HAP-1 (cell line): ENCODE measurements at places on chromosomes 5 and 9.

- peak; percentile 12 for DNase-seq
Measured at GRCh38 chr5:170070556-170071412, 34.9 kb upstream of the FOXI1 start.

DNA sequence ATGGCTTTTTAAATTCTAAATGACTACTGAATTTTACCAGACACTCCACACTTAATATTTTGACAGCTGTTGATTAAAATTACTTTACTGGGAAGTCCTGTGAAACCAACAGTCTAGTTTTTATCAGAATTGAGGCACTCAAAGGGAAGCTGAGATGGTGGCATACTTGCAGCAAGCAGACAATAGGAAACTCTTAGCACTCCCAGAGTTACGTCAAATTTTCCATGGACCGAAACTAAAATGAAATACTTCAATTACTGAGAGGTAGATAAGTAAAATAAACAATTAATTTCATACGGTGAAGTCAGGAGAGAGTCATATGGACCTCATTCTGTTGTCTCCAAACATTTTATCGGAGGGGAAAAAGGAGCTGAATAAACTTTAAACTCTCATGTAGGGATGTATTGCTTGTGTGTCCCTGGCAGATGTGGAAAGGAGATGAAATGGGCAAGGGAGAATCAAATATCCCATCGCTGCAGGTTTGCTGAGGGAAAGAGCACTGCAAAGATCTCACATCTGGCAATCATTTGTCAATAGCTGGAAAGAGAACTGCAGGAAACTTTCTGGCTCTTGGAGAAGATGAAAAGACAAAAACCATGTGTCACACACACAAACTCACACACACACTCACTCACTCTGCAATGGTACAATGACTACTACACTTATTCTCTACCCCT, 189.4 kb downstream of the BNC2 start:
- DNase-seq = no peak

DNA sequence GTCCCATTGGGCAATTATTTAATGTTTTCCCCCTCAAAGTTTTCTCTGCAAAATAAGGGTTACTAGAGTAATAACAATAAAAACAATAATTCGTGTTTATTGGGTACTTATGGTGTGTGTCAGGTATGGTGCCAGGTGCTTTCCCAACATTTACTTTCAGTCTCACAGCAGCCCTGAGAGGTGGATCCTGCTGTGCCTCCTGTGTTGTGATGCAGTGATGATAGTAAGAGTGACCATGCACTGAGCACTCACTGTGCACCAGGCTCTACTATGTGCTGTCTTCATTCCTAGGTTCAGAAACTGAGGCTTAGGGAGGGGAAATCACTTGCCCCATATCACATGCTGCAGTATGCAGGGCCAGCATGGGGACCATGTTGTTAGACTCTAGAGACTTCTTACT, 15.5 kb downstream of the OTULINL start:
- no peak for DNase-seq

- no peak for DNase-seq
Measured at GRCh38 chr9:80158554-80159170, 586.9 kb downstream of the TLE4 start.

GRCh38 chr5:138354926-138355378, 2.5 kb downstream of the KDM3B start:
- peak; percentile 66 for DNase-seq

GRCh38 chr5:96942078-96942477, 6.2 kb downstream of the LNPEP start:
- DNase-seq = no peak

DNA sequence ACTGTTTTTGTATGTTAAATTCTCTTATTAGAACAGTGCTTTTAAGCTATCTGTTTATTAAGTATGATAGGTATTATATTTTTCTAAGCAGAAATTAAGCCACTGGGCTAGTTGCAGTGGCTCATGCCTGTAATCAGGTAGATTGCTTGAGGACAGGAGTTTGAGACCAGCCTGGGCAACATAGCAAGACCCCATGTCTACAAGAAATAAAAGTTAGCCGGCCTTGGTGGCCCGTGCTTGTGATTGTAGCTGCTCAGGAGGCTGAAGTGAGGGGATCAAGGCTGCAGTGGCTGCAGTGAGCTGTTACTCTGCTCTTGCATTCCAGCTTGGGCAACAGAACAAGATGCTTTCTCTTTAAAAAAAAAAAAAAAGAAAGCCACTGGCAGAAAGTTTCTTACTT, 45.0 kb upstream of the LRRC70 start:
- no peak for DNase-seq

GRCh38 chr5:79120221-79120620, 8.6 kb downstream of the BHMT start:
- DNase-seq = no peak

DNA sequence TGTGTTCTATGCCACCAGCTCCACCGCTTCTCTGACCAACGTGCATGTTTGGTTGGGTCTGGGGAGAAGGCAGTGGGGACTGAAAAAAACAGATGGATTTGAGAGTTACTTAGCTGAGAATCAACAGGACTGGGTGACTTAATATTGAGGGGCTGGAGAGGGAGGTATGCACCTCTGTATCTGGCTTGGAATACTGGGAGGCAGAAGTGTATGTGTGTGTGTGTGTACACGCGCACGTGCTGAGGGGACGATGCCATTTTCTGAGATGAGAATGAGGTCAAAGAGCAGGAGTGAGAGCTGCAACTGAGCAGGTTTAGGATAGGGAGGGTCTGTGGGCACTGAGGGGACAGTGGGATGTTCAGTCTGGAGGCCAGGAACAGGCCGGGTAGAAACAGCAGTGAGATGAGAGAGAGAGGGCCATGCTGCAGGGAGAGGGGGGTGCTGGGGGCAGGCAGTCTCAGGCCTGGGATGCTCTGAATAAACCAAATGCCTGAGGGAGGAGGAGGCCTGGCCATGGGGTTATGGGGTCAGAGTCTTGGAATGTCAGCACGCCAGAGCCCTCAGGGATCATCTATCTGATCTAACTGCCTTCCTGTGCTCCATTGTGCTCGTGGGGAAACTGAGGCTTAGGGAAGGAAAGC, 14.0 kb downstream of the PDGFRB start:
- no peak for DNase-seq

DNA sequence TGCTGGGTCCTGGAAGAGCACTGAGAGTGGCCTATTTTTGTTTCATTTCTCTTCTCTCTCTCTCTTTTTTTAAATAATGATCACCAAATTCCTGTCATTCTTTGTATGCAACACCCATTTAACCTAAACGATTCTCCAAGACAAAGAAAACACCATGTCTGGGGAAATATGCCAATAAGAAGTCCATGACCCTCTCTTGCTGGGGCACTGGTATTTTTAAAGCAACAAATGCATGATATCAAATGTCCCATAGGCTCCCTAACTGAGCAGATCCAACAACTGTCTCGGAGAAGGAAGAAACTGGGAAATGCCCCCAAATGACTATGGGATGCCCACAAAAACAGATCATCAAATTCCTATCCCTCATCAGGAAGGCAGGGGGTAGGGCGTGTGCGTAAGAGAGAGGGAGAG, 567.4 kb downstream of the CCDC171 start:
- no peak for DNase-seq

DNA sequence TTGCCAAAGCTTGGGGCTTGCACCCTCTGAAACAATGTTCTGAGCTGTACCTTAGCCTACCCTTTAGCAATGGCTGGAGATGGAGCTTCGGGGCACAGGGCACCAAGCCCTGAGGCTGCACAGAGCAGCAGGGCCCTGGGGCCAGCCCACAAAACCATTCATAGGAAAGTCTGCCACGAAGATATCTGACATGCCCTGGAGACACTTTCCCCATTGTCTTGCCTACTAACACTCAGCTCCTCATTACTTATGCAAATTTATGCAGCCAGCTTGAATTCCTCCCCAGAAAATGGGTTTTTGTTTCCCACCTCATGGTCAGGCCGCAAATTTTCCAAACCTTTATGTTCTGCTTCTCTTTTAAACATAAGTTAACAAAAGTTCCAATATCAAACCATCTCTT, 105.7 kb downstream of the DTWD2 start:
- DNase-seq = no peak

- DNase-seq = no peak
Measured at GRCh38 chr9:459491-460444, 245.1 kb downstream of the DOCK8 start.

DNA sequence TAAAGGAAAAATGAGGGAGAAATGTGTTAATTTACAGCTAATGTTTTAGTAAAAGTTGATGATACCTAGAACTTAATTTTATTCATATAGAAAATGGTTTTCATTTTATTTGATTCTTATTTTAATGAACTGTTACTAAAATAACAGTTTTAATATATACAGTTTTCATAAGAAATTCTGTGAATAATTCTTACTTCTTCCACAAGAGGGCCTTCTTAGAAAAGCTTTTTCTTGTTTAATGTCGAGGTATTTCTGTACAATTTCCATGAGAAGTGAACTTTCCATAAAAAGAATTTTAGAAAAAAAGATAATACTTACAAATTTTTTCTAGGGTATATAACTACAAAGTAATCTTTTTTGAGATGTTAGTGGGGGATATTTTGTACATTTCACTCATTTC, 73.9 kb downstream of the KLF9 start:
- DNase-seq = peak; percentile 54

DNA sequence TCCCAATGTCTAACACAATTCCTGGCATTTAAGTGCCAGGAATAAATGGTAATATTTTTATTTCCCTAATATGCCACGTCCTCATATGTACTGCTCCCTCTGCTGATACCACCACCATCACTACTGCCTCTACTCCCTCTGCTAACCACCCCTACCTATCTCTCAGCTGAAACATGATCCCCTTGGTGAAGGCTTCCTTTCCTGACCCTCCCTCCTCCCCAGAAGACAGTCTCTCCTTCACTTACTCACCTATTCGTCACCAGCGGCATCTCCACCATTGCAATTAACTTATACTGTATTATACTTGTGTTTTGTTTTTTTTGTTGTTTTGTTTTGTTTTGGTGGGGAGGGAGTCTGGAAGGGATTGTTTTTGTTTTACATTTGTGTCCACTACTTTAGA, 4.8 kb downstream of the DENND1A start:
- no peak for DNase-seq

DNA sequence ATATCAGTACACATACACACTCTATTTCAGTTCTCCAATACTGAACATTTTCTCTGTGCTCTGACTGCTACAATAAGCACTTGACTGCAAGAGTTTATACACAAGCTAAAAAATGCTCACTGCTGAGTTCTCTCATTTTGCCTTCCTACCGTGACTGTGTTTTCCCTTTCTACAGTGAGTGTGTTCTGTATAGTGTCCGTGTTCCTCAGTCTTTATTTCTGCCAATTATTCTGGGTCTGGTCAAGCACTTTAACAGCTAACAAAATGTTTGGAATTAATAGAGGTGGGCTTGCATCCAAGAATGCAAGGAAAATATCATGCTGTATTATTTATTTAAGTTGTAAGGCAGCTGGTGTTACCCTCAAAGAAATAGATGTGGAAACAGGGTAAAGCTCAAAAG, 217.0 kb upstream of the NREP start:
- DNase-seq = no peak

GRCh38 chr5:57736716-57737115, 254.1 kb upstream of the ACTBL2 start:
- no peak for DNase-seq

GRCh38 chr5:54440456-54440893, 15.0 kb upstream of the HSPB3 start:
- DNase-seq = no peak

DNA sequence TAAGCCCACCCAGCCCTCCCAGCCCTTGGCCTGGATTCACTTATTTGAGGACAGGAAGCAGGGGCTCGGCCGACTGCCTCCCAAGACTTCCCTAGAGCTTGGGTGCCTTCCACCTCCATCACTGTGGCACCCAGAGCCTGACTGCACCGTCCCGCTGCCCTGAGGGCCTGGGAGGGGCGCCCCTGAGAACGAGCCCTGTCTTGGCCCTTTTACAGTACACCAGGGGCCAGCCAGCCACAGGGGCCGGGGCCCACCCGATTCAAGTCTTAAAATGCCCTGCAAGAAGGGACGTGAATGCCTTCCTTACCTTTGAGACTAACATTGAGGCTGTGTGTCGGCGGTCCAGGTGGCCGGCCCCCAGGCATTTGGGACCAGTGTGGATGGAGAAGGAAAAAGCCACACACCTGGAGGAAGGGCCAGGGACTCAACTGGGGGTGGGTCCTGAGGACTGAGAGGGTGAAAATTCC, 16.8 kb downstream of the FAM78A start:
- no peak for DNase-seq

DNA sequence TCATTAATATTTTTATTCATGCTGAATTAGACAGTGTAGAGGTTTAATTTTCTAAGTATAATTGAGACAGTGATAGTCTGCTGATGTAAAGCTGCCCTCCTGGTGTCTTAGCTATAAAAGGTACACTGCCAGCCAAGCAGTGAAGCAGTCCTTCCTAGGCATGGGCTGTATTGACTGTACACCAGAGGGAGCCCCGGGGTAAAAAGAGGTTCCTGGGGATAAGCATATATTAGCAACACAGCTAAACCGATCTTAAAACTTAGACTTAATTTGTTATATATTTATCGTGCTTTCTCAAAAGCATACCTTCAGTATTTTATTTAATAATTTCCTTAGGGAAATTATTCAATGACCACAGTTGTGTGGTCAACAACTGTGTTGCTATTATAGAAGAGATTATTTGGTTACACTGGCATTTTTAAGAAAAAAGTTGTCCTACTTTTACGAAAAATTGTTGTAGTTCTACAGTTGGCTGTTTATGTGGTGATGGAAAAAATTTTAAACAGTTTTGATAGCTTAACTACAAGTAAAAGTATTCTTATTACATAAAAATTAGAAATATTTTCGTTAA, 68.8 kb downstream of the ELL2 start:
- no peak for DNase-seq

DNA sequence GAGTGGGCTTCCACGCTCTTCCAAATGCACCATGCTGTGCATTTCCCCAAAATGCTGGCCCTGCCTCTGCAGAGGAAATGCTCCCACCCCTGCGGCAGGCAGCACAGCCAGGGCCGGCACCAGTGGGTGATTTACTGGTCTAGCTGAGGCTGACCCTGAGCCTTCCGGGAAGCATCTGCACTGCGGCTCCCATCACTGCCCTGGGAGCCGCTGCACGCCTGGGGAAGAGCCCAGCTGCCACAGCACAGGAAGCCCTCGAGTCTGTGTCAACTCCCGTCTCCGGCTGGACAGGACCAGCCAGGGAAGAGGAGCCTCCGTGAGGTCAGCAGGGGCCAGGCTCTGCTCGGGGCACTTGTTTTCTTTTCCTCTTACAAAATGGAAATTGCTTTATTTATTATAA, 25.1 kb upstream of the EEIG1 start:
- DNase-seq = no peak

DNA sequence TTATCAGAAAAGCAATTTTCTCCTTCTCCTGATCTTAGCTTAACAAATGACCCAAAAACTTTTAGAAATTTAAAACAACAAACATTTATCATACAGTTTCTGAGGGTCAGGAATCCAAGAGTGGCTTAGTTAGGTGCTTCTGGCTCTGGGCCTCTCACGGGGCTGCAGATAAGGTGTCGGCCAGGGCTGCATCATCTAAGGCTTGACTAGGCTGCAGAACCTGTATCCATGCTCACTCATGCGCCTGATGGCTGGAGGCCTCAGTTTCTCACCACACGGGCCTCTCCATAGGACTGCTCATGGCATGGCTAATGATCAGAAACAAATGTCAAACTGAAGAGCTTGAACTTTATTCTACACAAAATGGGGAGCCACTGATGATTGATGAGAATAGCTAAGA, 210.0 kb downstream of the SEC61B start:
- no peak for DNase-seq
